ENCODE measurements at places on chromosomes 3 and 15. TPM values are rescaled to one million over a fixed set of nuclear protein-coding genes. Genes with fewer than 3 reads are reported as not detected.
A peak's percentile ranks its signal among the peaks of the same experiment; 100 is the strongest.

The CPN2 gene
- not detected for total RNA-seq

The COL8A1 gene
- total RNA-seq, result 0.12 TPM

GRCh38 chr3:129026728-129027543 is 25.8 kb downstream of the EFCC1 start:
- peak; percentile 96 for DNase-seq
- peak overlapping the region; percentile 77 for H3K4me3 ChIP-seq
- no peaks in the 10 kb centered on the region for H3K36me3 ChIP-seq
- H3K4me1 ChIP-seq, result peaks cover 7% of the 10 kb centered on the region

GRCh38 chr3:140206196-140207040 is 271.4 kb downstream of the CLSTN2 start:
- H3K36me3 ChIP-seq, result no peaks in the 10 kb centered on the region
- no peak overlapping the region for H3K27ac ChIP-seq
- H3K27me3 ChIP-seq, result peaks cover 4% of the 10 kb centered on the region
- DNase-seq, result no peak
- no peak overlapping the region for H3K4me3 ChIP-seq

GRCh38 chr3:171984883-171985282 is 54.5 kb upstream of the FNDC3B start:
- H3K27me3 ChIP-seq, result no peaks in the 10 kb centered on the region
- no peak overlapping the region for H3K4me3 ChIP-seq
- H3K27ac ChIP-seq, result no peak overlapping the region
- H3K36me3 ChIP-seq, result no peaks in the 10 kb centered on the region
- no peak for DNase-seq

Data from activated naive CD4-positive, alpha-beta T cell treated with anti-CD3 and anti-CD28 coated beads for 36 hours (primary cell).